ENCODE measurements at places on chromosomes 1 and 21.

GRCh38 chr1:156144742-156145141 is 8.6 kb upstream of the SEMA4A start:
- no peak for DNase-seq

DNA sequence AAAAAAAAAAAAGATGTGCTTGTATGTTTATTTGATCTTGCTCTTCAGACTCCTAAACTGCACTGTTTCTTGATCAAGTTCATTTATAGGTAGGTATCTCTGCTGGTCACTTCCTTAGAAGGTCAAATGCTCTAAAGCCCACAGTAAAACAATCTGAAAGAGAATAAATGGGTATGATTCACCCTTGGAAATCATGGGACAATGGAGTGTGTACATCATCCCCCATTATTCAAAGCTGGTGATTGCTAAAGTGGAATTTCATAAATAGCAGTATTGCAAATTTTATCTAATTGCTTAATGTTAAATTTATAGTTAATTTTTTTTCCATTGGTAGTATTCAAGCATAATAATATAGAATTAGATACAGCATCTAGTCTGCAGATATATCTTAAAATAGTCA is 53.4 kb downstream of the MIER1 start:
- no peak for DNase-seq

DNA sequence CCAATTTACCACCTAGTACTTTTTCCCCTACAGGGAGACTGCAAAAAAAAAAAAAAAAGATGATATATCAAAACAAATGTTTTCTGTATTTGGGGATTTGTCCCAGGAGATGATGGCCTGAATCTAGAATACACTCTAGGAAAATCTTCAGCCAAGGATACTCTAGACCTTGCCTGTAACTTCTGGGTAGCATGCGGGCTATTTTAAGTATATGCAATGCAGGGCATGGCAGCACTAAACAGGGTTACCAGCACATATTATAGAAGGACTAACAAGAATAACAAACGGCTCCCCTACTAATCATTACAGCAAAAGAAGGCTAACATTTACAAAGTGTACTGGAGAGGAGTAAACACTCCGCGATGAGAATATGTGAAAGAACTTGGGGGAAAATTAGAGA is 109.6 kb downstream of the GPATCH2 start:
- no peak for DNase-seq

DNA sequence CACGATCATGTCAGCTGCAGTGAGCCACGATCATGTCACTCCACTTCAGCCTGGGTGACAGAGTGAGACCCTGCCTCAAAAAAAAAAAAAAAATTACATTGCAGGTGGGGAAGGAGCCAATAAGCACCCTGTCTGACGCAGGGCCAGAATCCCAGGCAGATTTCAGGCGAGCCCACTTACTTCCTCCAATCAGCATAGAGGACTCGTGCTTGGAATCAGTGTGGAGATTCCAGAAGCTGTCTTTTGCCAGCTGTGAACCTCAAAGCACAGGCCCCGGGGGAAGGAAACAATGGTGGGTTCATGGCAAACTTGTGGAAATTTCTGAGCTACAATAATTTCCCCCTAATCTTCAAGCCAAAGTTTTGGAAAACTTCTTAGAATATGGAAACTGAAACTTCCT is 178.2 kb upstream of the ZNF644 start:
- no peak for DNase-seq

DNA sequence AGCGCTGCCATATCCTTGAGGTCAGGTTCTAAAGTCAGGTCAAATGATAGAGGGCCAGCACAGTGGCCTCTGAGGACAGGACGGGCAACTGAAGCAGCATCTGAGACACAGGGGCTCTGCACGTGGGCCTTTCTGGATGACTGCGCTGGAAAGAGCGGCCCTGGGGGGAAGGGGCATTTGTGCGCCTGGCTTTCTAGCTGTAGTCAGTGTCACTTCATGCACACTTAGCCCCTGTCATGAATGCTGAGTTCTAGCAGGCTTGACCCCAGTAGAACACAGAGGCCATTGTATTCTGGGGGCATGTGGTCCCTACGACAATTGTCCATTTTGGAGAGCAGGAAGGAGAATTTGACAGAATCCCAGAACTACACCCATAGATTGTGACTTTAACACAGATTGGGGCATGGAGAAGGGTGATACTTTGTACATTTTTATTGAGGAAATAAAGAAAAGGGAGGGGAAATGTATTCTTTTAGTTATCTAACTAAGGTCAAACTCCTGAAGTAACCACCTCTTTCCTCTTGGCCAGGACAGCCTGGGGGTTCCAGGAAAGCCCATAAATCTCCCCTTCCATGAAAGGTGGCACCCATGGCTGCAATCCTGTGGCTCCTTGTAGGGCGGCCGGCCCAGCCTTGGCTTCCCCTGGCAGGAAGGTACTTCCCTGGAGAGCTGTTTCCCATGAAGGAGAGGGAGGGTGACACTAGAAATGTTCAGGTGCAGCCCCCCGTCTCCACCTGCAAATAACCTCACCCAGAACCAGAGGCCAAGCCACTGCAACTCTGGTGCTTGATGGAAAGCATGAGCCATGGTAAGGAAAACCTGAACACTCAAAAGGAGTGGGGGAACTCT is 34.4 kb downstream of the NTPCR start:
- DNase-seq, result no peak

DNA sequence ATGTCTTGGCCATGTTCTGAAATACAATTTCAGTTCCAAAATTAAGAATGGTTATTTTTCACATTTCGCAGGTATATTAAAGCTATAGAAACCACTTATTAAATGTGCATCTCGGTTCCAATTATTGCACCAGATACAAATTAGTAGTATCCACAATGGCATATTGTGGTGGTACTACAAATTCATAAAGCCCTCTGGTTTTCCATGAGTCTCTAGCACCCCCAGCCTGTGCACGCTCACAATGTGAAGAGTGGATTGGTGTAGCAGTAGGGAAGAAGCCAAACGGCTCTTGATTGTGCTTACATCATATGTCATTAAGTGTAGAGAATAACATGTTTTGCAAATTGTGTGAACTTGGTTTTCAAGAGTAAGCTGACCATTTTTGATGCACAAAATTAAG is 1.9 kb upstream of the BRINP3 start:
- DNase-seq, result no peak

GRCh38 chr1:177471244-177471643 is 300.5 kb downstream of the BRINP2 start:
- DNase-seq, result no peak

- DNase-seq, result no peak
Measured at GRCh38 chr1:209685821-209686220, 10.6 kb downstream of the G0S2 start.

DNA sequence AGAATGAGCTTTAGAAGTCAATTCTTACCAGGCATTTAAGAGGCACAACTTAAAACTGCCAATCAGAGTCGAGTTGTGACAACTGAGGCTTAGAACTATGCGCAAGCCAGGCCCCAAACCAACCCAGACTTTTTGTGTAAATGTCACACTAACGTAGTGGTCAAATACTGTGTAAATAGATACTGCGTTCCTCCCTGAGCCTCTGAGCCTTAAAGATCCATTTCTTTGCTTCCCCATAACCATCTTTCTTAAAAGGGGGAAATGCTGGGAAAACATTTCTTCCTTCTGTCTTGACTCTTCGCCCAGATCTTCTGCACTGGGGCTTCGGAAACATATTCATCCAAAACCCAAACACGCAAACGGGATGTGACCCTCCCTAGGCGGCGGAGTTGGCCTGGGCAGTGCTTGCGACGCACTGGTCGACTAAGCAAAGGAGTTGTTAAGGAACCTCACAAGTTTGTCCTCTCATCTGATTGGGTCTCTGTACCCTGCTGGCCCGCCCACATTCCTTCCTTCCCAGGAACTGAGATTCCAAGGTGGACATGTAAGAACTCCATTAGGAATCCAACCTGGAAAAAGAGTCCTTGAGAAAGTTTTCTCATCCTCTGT is 2.6 kb downstream of the ADAMTS5 start:
- DNase-seq, result no peak

DNA sequence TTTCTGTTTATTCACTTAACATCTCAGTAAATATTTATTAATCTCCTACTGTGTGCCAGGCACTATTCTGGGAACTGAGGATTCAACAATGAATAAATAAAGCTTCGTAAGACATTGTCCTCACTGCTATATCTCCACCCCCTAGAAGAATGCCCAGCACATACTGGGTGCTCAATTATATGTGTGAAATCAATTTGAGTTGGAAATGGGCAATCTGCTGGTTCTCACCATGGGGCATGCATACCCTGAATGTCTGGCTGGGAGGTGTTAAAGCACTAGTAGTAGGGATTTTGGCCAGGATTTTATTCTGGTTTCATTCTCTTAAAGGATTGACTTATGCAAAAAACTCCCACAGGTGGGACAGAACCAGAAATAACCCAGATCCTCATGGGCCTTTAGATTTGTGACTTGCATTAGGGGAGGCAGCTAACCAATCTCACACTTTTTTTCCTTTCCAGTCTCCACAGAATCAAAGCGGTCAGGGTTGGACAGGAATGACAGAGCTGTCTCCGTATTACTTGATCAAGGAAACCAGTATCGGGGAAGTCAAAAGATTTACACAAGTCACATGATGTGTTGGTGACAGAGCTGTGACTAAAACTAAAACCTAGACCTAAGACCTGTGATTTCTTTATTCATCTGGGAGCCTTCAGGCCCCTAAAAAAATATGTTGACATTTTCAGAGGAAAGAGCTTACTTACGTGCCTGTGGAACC is 12.8 kb downstream of the GFI1 start:
- no peak for DNase-seq
